ENCODE measurements at places on chromosomes 3 and 15.

DNA sequence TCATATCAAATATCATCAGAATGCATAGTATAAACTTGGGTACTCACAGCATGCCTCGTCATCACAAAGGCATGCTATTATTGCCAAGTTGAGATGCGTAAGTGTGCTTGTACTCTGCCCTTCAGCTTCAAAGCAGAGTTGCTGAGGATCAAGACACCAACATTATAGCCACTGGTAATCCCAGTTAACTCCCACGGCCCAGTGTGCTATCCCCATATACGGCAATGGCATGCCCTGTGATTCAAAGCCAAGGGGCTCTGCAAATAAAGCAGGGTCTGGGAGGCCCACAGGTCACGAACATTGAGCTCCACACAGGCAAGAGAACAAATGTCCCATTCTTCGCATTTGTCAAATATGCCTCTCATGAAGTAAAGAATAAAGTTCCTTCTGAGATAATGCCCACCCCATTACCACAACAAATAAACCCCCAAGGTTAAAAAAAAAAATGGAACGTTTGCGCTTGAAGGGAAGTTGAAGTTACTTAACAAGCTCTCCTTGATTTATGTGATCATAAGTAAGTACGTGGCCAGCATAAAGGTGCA lies 298.1 kb upstream of the NECTIN3 start:
- no peak for DNase-seq

DNA sequence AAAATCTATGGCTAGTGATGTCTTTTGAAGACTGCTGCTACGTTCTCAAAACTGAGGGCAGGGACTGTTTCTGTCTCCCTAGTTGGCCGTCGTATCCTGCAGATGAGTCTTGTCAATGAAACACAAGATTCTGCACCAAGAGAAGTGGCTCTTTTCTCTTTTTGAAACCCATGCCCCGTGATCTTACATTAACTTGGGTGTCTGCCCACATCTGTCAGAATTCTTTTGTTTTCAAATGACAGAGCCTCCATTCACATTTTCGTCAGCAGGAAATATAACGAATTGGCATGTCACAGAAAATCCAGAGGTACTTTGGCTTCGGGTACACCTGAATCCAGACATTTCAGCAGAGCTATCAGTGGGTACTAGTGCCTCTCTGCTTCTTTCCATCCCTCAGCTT lies 331.3 kb upstream of the PROK2 start:
- DNase-seq, result no peak

- no peak for DNase-seq
Observed at GRCh38 chr3:100288288-100288894, 27.6 kb downstream of the TBC1D23 start.

GRCh38 chr3:55453886-55454496 lies 33.1 kb downstream of the WNT5A start:
- DNase-seq, result no peak

- DNase-seq, result no peak
Observed at GRCh38 chr15:74441248-74441941, 7.6 kb upstream of the SEMA7A start.

- no peak for DNase-seq
Observed at GRCh38 chr3:57673156-57673555, 19.7 kb downstream of the DENND6A start.

GRCh38 chr3:153829606-153830170 lies 291.5 kb upstream of the ARHGEF26 start:
- peak; percentile 1 for DNase-seq

DNA sequence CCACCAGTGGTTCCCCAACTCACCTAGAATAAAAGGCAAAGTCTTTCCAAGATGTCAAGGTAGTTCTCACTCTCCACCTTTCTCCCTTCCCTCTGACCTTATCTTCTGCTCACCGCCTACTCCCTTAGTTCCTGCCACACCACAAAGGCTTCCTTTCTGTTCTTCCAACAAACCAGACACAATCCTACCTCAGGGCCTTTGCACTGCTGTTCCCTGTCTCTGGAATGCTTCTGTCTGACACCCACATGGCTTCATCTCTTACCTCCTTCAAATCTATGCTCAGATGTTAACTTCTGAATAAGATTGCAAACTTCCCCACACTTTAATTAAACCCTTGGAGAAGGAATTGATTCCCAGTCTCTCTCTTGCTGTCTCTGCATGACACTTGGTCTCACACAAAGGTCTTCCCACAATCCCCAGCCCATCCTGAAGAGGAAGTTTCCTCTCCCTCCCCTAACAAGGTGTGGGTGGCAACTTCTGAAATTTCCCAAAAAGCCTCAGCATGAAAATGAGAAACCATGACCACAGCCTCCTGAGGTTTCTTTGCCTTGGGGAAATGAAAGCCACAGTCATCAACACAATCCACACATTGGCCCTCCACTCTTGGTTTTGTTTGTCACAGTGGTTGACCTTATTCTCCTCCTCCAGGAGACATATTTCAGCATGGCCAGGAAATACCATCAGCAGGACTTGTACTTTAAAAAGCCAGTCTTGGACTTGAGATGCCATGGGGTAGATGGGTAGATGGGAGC lies 3.0 kb upstream of the RYK start:
- DNase-seq, result no peak

DNA sequence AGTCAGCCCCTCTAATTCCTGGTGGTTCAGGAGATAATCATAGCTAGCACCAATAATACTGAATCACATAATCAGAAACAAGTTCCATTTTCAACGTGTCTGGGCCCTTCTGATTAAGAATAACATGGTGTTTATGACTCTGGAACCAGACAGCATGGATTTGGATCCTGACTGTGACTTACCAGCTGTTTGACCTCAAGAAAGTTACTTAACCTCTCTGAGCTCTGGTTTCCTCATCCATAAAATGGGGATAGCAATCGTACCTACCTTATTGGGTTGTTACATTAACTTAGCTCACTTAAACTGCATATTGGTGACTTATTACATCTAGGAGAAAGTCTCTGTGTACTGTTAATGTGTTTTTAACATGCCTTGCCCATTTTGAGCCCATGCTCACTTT lies 10.7 kb upstream of the TMEM40 start:
- no peak for DNase-seq

- DNase-seq, result peak; percentile 66
Observed at GRCh38 chr3:151228666-151229040, 25.6 kb upstream of the GPR171 start.

GRCh38 chr15:98580572-98580971 lies 67.8 kb upstream of the IGF1R start:
- no peak for DNase-seq

DNA sequence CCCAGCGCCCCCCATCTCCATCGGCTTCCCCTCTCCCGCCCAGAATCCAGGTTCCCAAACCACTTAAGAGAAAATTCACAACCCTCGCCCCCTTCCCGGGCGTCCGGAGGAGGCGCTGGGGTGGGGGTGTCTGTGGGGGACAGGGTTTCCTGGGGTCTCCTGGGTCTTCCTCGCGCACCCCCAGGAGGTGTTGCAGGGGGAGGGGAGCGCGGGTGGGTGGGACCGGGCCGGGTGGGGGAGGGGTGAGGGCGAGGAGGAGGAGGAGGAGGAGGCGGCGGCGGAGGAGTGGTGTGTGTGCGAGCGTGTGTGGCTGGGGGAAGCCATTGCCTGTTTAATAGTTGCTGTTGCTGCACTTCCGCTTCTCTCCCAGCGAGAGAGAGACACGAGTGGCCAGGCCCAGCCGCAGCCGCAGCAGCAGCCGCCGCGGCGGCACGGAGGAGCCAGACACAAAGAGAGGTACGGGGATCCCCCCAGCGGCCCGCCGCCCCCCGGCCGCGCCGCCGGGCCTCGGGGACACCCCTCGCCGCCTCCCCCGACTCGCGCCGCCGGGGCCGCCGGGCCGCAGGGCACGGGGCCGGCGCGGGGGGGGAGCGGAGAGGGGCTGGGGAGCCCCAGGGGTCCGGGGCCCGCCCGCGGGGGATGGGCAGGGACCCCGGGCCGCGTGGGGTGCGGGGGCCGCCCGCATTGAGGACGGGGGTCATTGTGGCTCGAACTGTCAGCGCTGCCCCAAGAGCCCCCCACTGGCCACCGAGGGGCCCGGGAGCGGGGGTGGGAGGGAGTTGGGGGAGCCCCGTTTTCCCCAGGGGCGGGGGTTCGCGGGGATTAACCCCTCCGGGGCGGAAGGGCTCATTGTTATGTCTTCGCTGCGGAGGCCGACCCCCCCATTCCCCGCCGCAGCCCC lies at the start of gene UBE2E1:
UBE2E1 (plus strand) TSS at position 323 of the 901 bp plus-strand sequence. CDS start 1,315 bp downstream, outside the sequence.
- DNase-seq, result peak; percentile 47

DNA sequence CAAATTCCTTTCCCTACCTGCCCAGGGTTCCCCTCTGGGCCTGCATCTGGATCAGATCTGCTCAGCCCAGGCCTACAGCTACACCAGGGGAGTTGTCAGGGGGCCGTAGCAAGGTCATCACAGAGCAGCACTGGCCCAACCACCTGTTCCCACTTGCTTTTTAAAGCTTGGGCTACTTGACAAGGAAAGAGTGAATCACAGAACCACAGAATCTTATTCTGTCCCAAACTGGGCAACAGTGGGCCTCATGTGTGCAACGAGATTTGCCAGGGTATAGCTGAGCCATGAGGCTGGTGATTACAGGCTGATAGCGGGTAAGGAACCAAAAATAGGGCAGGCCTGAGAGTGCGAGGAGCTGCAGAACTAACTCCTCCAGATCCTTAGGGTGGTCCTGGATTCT lies 66.7 kb downstream of the MYLK start:
- no peak for DNase-seq

DNA sequence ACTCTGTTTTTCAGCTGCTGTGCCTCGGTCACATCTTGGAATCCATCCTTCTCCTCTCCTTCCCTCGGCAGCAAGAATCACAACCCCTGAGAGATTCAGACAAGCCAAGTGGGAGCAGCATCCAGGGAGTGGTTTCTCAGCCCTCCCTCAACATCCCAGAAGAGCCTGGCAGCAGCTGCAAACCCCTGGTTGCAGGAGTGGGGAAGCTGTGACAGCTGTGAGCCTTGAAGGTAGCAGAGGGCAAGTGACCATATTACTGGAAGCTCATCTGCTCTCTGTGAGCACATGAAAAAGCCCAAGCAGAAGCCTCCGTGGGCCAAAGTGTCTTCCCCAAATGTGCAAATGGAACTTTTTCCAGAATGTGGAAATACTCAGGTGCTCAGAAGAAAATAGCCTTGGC lies 312.9 kb downstream of the NTRK3 start:
- DNase-seq, result no peak

DNA sequence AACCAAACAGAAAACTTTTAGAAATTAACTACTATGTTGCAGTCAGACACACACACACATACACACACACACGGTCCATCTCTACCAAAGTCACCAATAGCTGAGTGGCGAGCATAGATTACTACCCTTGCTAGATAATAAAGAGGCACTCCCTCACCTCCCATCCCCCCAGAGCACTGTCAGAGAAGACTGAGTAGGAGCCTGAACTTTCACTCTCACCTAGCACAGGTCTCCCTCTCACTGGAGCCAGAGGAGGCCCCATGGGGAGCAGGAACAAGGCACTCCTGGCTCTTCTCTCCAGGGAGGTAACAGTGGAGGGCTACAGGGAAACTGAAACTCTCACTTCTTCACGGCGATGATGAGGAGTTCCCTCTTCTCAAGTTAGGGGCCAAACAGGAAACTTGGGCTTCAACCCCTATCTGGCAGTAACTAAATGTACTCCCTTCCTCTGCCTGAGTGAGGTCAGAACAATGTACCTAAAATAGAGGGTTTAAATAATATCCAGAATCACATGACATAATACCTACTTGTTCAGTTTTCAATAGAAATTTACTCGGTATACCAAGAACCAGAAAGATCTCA lies 975.3 kb upstream of the GBE1 start:
- DNase-seq, result no peak

DNA sequence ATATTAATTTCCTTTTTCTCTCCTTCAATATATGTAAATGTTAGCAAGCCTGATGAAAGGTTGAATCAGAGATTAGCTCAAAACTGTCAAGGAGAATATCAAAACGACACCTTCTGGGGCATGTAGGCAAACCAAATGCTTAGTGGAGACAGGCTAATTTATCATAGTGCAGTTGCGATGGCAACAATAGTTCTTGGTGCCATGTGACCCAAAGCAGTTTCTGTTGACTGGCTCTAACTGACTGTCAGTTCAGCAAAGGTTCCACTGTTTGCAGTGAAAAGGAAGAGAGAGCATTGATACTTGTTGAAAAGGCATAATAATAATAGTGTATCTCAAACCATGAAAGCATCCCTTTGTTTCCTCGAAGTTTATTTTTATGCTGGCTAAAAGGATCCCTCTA lies 513.9 kb downstream of the NLGN1 start:
- no peak for DNase-seq

- no peak for DNase-seq
Observed at GRCh38 chr3:102141096-102141927, 292.0 kb downstream of the NFKBIZ start.

DNA sequence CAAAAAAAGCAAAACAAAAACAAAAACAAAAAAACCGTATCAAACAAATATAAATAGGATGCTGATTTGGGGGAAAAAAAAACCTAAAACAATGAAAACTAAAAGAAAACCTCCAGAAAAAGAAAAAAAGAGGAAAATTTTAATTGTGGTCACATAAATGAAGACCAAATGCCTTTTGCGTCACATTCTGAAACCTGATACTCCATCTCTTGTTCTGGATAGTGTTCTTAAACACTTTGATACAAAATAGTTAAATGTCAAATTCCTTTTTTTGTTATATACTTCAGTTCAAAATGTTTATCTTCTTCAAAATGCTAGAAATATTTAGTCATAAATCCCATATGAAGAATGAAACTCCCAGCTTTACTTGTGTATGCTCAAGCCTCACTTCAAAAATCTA lies 31.0 kb downstream of the COPS2 start:
- DNase-seq, result no peak

GRCh38 chr3:35800960-35801459 lies 161.7 kb downstream of the ARPP21 start:
- no peak for DNase-seq

- DNase-seq, result no peak
Observed at GRCh38 chr3:179876440-179876839, 160.3 kb downstream of the PEX5L start.

DNA sequence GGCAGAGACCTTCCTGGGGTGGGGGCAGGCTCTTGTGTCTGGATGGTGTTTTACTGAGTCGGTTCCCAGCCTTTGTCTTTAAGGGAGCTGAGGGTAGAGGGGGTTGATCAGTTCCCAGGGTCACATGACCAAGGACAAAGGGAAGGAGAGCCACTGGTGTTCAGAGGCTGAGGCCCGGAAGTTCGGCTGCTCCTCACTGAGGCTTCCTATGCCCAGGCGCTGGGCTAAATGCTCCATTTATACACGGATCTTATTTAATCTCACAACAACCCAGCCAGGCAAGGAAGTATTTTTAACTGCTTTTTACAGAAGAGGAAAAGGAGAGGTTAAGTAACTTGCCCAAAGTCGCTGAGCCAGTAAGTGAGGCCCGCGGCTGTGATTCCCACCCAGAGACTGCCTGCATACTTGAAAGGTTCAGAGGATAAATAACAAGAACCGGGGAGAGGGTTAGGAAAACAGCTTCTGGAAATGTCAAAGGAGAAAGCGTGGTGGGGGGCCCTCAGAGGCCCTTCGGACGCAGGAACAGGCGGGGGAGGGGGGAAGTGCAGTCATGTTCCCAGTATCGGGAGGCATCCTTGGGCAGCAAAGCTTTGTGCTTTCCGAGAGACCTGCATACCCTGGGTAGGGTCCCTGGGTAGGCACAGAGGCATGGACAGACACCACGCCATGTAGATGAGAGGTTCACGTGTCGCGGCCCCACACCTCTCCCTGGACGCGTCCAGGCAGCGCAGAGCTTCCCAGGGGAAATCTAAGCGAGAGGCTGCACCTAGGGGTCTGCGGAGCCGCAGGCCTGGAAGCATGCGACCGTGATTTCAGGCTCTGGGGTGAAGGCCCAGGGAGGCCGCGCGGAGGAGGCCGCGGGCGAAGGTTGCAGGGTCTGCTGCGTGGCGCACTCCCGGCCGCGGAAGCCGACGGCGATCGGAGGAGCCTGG lies 21.3 kb downstream of the EPHB3 start:
- DNase-seq, result no peak
